ENCODE measurements at places on chromosomes 7 and 10. TPM values are rescaled to one million over a fixed set of nuclear protein-coding genes. Genes with fewer than 3 reads are reported as not detected.

PLCE1 gene
- total RNA-seq = 5.8 TPM

CCDC3 gene
- 23.5 TPM for total RNA-seq

SPDYE16 gene
- total RNA-seq = not detected

KCND2 gene
- 1.7 TPM for total RNA-seq

METTL27 gene
- total RNA-seq = 5.7 TPM

CTAGE8 gene
- total RNA-seq = 0.65 TPM

MMP21 gene
- total RNA-seq = not detected

ANKMY2 gene
- total RNA-seq = 10.6 TPM

RAMP3 gene
- 24.6 TPM for total RNA-seq

DNA sequence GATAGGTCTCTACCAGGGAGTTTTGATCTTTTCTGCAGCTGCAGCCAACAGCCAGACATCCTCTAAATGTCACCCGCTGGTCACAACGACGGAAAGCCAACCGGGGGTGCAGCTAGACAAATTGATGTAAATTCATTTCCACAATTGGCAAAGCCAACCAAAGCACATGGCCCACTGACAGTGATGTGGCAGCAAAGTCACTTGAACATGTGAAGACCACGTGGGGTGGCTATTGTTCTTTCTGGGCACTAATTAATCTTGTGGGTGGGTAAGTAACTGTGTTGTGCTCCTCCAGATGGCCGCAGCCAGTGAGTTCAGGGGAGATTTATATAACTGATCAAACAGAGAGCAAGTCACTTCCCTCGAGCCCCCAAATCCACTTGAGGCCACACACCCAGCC lies 354.1 kb downstream of the ANKRD30A start:
- DNase-seq = no peak

GRCh38 chr7:110010359-110010758 lies 1080.6 kb upstream of the LRRN3 start:
- DNase-seq = no peak

- no peak for DNase-seq
Measured at GRCh38 chr10:51031950-51032349, 42.3 kb upstream of the PRKG1 start.

DNA sequence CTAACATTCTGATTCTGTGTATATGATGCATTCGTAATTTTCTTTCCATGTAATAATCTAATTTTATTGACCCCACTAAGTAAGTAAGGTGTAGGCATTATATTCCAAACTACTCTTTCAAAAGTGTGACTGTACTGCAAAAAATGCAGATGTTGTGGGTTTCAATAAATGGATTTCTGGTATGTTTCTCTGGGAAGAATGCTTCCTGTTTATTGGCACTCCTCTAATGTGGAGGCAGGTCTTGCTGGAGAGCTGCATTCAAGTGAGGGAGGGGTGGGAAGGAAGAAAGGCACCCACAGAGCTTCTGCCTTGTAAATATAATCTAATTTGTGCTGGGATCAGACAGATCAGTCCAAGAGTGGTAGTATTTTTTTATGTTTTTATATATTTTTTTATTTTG lies 23.9 kb downstream of the ST7 start:
- no peak for DNase-seq

GRCh38 chr10:32982911-32983909 lies 25.2 kb upstream of the ITGB1 start:
- DNase-seq = no peak

GRCh38 chr10:97736403-97736901 lies 476 bp upstream of the ZFYVE27 start:
- DNase-seq = no peak

- DNase-seq = no peak
Measured at GRCh38 chr7:15007507-15007906, 105.0 kb upstream of the DGKB start.

GRCh38 chr10:105797234-105797890 lies 1156.3 kb downstream of the SORCS3 start:
- no peak for DNase-seq

- no peak for DNase-seq
Measured at GRCh38 chr10:105068497-105068896, 427.4 kb downstream of the SORCS3 start.

GRCh38 chr7:92987538-92987937 lies 130.2 kb downstream of the SAMD9 start:
- no peak for DNase-seq

DNA sequence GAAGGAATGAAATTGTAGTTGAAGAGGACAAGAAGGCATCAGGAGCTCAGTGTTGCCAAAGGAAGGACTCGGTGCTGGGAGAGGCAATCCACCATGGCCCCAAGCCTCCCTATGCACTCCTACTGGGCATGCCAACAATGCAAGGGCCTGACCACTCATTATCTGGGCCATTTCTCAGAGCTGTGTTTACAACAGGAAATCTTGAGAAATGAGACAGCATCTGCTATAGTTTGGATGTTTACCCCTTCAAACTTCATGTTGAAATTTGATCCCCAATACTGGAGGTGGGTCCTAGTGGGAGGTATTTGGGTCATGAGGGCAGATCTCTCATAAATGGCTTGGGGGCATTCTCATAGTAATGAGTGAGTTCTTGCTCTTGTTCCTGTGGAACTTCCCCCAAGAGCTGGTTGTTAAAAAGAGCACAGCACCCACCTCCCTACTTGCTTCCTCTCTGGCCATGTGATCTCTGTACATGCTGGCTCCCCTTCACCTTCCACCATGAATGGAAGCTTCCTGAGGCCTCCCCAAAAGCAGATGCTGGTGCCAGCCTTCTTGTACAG lies 50.8 kb upstream of the AOAH start:
- DNase-seq = no peak

DNA sequence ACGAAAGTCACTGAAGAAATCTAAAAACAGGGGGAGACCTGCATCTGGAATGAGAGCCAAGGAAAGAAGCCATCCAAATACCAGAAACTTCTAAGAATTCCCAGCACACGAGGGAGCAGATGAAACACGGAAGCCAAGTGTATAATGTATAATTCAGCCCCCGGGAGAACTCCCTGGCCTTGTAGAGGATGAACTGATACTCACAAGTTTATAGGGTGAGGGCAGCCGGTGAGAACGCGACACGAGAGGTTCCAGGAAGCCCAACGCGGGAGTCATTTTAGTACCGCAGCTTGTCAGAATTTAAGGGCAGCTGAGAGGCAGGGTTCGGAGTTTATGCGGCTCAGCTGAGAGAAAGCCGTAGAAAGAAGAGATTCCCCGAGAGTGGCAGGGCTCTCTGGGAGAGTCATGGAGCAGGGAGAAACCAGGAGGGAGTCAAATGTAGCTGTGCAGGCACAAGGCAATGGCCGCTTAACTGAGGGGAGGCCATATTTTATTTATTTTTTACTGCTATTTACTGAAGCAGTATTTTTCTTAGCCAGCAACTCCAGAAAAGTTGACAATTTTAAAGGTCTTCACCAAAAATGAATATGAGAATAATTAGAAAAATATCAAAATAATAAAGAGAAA lies 164.0 kb downstream of the NPSR1 start:
- DNase-seq = no peak

GRCh38 chr7:26451997-26452396 lies 160.3 kb downstream of the SNX10 start:
- DNase-seq = no peak

- no peak for DNase-seq
Measured at GRCh38 chr10:8060010-8060703, 5.7 kb downstream of the GATA3 start.

DNA sequence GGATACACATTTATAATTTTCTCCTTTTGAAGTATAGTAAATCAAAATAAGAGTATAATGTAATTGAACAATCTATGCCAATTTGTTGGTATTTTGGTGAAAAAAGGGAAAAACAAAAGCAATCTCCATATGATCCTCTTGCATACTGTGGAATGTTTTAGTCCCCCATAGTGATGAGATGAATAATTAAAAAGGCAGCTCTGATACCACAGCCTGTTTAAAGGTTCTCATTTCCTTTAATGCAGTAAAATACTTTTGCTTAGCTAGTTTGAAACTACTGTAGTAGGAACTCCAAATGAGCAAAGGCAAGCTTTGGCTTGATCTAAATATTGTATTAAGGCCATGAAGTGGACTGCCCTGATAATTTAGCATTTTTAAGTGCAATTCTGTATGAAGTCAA lies 77.6 kb downstream of the VTI1A start:
- no peak for DNase-seq

DNA sequence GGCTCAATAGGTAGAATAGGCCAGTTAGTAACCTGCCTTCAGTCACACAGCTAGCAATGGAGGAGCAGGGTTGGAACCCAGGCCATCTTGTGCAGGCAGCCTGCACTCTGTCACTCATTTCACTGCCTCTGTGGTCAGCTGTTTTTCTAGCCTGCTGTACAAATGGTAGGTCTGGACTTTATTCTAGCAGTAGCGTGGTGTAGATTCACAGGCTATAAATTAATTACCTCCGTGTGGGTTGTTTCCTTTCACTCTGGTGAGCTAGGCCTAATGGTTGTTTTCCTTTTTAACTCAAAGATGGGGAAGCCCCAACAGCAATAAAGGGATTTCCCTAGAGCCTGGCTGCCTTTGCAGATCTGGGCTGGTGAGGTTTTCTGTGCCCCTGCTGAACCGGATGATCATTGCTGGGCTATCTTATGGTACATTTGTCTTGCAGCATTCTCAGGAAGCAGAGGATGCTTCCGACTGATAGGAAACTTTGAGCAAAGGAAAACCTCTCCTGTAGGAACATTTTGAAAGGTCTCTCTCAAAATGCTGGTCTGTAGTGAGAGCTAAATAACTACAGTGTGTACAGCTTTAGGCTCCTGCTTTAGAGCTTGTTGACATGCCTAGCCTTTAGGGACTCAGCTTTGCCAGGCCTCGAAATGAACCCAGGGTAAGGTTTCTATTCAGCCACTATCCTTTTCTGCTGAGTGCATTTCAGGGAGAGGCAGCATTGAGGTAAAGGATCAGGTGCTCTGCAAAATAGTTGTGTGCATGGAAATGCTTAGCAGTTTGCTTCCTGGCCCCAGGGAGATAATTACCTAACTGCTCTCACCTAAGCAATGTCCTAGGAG lies 157.4 kb downstream of the ST7 start:
- no peak for DNase-seq

DNA sequence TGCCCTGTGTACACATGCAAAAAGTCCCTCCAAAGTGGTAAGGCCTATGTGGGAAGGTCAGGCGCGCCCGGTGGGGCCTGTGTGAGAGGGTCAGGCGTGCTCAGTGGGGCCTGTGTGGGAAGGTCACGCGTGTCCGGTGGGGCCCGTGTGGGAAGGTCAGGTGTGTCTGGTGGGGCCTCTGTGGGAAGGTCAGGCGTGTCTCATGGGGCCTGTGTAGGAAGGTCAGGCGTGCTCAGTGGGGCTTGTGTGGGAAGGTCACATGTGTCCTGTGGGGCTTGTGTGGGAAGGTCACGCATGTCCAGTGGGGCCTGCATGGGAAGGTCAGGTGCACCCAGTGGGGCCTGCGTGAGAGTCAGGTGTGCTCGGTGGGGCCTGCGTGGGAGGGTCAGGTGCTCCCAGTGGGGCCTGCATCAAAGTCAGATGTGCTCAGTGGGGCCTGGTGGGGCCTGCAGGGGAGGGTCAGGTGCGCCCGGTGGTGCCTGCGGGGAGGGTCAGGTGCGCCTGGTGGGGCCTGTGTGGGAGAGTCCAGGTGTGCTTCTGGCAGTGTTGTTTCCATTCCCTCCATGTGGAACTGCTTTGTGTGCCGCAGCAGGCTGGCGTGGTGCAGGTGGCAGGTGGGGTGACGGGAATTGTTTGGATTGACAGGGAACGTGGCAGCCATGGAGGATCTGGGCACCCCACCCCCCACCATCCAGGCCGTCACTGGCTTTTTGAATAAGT lies 15.4 kb downstream of the LRRC27 start:
- DNase-seq = no peak

GRCh38 chr7:1466524-1467271 lies 7.4 kb upstream of the MICALL2 start:
- no peak for DNase-seq

DNA sequence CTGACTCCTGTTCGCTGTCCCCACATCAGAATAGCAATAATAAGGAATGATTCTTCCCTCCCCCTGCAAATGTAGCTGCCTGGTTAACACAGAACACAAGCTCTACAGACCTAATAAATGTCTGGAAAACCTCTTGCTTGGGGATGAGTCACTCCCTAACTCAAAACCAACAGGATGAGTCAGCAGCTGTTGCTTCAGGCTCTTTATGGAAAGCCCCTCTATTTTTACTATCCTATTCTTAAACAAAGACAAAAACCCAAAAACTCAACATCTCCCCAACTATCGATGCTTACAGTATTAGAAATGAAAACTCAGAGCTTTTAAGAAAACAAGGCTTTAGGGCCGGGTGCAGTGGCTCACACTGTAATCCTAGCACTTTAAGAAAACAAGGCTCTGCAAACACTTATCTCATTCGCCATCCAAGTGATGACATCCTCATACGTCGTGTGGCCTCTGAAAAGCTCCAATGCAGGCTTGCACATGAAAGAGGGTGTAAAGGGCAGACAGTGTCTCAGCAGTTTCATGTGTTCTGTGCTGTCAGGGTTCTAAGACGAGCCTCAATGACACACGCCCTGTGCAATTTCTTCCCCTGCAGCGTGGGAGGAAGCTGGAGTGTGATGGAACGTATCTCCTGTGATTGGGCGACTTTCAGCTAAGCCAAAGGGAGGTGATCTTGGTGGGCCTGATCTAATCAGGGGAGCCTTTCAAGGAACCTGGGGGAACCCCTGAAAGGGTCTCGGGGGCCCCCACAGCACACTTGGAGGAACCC lies 70.1 kb downstream of the AMZ1 start:
- DNase-seq = no peak

DNA sequence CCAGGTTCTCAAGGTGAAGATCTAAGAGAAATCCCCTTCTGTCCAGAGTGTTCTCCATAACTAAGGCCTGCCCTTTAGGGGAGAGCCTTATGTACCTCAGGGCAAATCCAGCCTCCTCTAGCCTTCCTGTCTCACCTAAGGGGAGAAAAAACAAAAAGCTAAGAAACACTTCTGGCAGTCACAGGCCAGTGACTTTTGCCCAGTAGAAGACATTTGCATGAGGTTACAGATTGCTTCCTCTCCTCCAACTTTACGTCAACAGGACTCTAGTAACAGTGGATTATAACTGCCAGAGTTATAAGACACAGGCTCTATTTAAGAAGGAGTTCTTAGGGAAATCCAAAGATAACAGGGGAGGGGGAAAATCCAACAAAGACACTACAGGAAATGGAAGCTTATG lies 15.9 kb upstream of the FAM241B start:
- no peak for DNase-seq

GRCh38 chr10:26730552-26730951 lies 33.1 kb downstream of the PDSS1 start:
- DNase-seq = no peak

DNA sequence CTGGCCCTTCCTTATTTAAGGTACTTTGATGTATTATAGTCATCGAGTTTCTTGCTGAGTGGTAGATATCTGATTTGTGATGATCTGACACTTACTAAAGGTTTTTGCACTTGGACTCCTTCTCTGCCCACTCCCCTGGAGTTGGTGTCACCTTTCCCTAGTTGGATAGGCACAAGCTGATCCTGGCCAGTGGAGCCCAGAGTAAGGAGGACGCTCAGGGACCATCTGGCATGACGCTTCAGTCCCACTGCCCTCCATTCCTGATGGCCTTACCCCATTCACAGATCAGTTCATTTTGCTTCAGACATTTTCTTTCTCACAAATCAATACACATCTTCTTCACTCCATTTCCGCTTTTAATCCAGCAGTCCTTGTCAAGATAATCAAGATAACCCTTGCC lies 20.1 kb downstream of the ASB15 start:
- DNase-seq = no peak

- no peak for DNase-seq
Measured at GRCh38 chr10:50622706-50623662, 772 bp downstream of the SGMS1 start.
